ENCODE measurements at places on chromosomes 2 and 18.

GRCh38 chr2:199163613-199164458 is 293.9 kb downstream of the SATB2 start:
- DNase-seq, result no peak

DNA sequence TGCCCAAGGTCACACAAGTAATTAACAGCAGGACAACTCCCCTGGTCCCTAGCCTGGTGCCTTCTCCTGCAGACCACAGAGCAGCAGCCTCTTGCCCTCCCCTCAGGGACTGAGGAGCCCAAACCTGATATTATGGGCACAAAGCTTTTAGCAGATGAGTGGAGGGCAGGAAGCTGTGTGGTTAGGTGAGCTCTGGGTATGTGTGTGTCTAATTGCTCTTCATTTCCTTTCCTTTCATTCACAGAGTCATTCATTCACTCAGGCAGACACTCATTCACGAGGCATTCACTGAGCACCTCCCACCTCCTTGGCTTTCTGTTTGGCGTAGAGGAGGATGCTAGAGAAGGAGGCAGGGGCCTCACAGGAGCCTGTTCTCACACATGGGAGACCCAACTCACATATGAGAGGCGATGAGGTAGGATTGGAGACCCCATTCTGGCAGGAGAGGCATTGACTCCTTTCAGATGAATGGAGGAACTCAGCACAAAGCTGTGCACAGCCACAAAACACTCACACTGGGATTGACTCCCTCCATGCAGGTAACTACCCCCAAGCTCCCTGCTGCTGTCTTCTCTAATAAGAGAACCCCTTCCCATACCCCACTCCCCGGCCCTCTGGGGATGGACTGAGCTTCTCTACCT is 306.8 kb upstream of the SKOR2 start:
- no peak for DNase-seq

DNA sequence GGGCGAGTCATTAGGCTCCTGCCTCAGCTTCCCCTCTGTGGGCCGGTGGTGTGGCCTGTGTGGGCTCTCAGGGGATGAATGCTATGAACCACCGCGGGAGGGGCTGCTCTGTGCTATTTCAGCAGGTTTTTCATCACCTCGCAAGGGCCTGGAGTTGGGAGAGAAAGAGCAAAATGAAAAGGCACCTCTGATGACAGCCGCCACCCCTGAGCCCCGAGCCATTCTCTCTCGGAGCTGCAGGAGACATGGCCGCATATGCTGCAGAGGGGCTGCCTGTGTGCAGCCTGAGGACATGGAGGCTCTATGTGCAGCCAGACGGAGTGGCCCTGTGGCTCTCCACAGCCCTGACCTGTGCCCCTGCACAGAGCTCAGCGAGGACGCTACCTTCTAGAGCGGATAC is 96.2 kb upstream of the CTDP1 start:
- no peak for DNase-seq

DNA sequence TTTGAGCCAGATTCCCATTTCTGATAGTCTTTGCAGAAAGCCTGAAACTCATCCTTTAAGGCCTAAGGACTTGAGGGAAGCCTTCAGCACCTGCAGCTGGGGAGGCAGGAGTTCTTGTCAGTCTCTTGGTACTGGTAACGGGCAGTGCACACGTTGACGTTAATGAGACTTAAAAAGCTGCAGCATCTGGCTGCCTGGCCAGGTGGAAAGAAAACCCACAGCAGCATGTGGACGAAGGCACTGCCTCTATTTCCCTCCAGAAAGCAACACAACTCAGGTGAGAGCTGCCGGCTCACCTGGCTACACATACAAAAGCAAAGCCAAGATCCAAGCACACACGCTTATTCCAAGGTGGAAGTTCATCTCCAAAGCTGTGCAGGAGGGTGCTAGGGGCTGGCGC is 178.8 kb downstream of the ANAPC1 start:
- DNase-seq, result no peak

GRCh38 chr2:119062652-119063051 is 95.9 kb downstream of the C1QL2 start:
- DNase-seq, result no peak

DNA sequence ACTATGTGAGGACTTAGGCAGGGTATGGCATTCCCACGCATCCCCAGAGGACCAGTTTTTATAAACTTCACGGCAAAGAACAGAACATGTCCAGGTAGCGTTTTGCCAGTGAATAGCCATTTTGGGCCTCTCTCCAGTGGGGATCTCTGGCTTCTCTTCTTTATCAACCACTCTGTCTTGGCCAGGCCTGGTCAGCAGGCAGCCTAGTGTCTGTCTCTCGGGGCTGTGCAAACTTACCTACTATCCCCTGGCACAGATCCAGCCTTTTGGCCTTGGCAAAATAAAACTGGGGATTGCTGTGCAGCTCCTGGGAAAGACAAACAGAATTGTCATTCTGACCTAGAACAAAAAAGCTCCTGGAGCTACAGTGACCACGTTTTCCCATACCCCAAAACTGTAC is 14.5 kb downstream of the CAPN14 start:
- DNase-seq, result no peak

DNA sequence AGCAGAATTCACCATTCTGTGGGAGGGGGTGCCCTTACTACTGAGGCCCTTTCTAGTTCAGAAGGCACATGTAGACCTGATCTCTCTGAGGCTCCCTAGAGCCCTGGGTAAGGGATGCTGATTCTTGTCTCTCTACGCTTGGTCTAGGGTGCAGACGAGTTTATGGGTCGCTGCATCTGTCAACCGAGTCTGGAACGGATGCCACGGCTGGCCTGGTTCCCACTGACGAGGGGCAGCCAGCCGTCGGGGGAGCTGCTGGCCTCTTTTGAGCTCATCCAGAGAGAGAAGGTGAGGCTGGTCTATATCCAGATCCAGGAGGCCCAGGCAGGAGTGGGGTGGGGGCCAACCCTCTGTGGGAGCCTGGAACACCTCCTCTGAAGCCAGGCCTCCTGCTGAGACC is 147.2 kb downstream of the DYSF start:
- no peak for DNase-seq

- DNase-seq, result no peak
Measured at GRCh38 chr2:239145601-239146000, 255.2 kb downstream of the HDAC4 start.

- DNase-seq, result no peak
Measured at GRCh38 chr2:47771211-47771610, 11.7 kb upstream of the MSH6 start.

GRCh38 chr2:242035858-242036652 is 166.5 kb downstream of the RTP5 start:
- no peak for DNase-seq

GRCh38 chr18:25422230-25422629 is 70.3 kb upstream of the ZNF521 start:
- no peak for DNase-seq

- no peak for DNase-seq
Measured at GRCh38 chr2:34105006-34105767, 506.1 kb upstream of the FAM98A start.

DNA sequence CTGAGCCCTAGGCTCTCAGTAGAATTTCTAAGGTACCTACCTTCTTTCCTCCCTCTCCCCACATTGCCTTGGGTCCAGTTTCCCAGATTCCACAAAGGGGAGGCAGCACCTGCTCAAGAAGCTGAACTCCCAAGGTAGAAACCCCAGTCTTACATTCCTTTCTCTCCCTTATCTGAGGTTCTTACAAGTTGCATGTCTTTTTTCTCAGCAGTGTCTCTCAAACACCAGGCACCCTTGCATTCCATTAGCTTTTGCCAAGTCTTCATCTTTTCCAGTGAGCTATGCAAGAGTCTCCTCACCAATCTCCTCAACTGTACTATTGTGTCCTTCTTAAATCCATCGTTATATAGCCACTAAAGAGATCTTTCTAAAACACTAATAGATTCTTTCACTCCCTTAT is 4.1 kb upstream of the NT5C1B start:
- no peak for DNase-seq

DNA sequence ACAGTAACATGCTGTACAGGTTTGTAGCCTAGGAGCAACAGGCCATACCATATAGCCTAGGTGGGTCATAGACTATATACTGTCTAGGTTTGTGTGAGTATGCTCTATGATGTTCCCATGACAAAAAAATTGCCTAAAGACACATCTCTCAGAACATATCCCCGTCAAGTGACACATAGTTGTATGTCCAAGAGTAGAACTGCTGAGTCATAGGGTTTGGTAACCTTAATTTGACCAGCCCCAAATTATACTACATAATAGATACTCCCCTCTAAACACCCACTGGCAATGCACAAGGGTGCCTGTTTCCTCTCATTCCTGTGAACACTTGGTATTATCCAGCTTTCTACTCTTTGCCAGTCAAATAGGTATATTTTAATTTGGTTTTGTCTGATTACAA is 161.6 kb downstream of the LCLAT1 start:
- DNase-seq, result no peak

DNA sequence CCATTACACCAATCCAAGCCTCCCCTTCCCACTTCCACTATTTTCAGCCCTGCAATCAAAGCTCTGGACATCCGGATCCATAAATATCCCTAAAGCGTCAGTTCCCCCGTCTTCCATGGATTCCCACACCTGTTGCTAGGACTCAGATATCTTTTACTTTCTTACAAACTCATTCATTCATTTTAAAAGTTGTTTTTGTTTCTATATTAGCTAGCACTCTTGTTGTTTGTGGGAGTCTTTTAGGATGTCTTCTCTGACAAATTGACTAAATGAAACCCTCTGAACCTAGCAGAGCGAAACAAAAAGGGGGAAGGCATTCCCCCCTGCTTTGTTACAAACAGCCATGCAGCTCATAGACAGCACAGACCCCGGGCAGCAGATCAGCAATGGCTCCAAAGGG is 9.0 kb upstream of the NBAS start:
- no peak for DNase-seq

- DNase-seq, result no peak
Measured at GRCh38 chr2:53036196-53036595, 731.4 kb upstream of the CHAC2 start.

- peak; percentile 88 for DNase-seq
Measured at GRCh38 chr2:237733677-237734300, 64.8 kb upstream of the RBM44 start.

GRCh38 chr2:225930687-225931086 is 531.2 kb downstream of the NYAP2 start:
- no peak for DNase-seq

- peak; percentile 94 for DNase-seq
Measured at GRCh38 chr18:33802955-33803354, 224.9 kb downstream of the ASXL3 start.

DNA sequence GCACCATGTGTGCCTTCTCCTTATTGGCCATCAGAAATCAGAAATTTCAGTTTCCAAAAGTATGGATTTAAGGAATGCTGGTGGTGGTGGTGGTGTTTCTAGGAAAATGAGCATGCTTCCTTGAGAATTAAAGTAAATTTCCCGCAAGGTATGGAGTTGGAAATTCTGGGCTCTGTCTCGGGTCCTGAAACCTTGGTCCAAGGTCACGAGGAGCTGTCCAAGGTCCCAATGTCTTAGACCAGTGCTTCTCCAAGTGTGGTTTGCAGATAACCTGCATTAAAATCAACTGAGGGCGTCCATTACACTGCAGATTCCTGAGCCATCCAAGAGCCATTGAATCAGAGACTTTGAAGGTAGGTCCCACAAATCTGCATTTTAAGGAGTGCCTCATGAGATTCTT is 210.9 kb upstream of the PKDCC start:
- no peak for DNase-seq

DNA sequence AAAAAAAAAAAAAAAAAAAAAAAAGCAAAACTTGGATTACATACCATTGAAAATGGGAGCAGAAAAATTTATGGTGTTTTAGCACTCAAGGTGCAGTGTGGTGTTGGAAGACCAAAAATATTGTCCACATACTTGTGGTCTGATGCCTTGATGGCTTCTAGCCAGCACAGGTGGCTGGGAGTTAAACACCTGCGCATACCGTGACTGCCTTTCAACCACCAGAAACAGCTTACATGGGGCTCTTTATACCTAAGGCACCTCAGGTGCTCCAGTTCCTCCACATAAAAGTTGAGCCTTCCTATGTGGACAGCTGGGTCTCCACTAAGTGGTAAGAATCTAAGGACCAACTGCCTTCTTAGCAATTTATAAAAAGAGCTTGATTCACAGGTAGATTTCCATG is 802.6 kb upstream of the CELF4 start:
- no peak for DNase-seq

- DNase-seq, result no peak
Measured at GRCh38 chr2:168566974-168567665, 111.0 kb downstream of the CERS6 start.

- DNase-seq, result no peak
Measured at GRCh38 chr18:46506974-46507586, 149.9 kb downstream of the LOXHD1 start.

GRCh38 chr2:85185431-85185940 is 52.3 kb downstream of the TCF7L1 start:
- DNase-seq, result no peak

DNA sequence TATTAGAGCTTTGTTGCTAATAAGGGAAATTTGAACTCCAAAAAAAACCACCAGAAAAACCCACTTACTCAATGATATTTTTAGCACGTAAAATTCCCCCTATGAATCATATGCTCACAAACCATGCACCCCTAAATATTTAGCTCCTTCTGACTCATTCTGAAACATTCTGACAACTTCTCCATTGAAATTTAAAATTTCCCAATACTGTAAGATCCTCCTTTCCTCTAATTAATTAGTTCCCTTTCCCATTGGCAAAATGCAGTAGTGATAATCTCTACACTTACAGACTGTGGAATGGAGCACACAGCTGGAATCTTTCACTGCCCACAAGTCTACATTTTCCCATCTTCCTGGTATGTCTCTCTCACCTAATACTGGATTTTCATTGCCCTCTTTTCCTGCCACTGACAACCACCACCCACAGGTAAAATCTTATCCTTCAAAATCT is 215.8 kb upstream of the ACVR2A start:
- no peak for DNase-seq

GRCh38 chr2:150429384-150429961 is 58.0 kb downstream of the RND3 start:
- no peak for DNase-seq

GRCh38 chr18:52716973-52717372 is 377.0 kb downstream of the DCC start:
- DNase-seq, result no peak

GRCh38 chr2:149103081-149103620 is 64.7 kb downstream of the LYPD6B start:
- no peak for DNase-seq

- DNase-seq, result no peak
Measured at GRCh38 chr2:101149241-101150192, 1.7 kb downstream of the TBC1D8 start.

DNA sequence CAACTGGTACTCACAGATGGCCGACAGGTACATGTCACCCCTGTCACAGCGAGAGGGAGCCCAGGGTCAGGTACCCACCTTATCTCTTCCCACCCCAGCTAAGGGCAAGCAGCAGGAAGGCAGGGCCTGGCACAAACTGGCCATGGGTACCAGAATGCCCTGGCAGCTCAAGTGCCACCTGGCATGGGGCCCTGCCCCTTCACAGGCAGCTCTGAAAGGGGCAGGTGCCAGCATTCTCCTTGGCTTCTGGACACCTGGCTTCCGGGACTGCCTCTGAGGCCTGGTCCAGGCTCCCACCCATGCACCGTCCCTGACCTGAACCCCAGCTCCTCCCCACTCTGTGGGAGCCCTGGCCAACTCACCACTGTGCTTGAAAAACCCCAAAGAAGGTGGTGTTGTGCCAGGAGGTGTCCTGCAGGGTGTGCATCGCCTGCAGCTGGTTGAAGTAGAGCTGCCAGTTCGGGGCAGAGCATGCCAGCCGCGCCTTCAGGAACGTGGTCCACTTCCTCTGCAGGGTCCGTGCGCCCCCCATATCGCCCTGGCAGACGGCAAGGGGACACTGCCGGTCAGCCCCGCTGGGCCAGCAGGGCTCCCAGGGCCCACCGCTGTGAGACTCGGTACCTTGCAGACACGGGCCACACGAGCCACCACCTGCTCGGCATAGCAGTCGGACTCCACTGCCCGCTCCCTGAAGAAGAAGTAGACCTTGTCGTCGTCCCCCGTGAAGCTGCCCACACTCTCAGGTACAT is 5.4 kb downstream of the SEMA4C start:
- DNase-seq, result no peak
